ENCODE measurements at places on chromosomes 1 and 21. TPM values are rescaled to one million over a fixed set of nuclear protein-coding genes. Genes with fewer than 3 reads are reported as not detected.

MEGF6 gene
- total RNA-seq = 5.9 TPM

TAF13 gene
- 55.4 TPM for total RNA-seq

CFHR5 gene
- total RNA-seq = not detected

NGF gene
- total RNA-seq = 6.2 TPM

GIPC2 gene
- total RNA-seq = 3.7 TPM

MYBPH gene
- total RNA-seq = not detected

MEX3A gene
- 0.45 TPM for total RNA-seq

PALMD gene
- 103 TPM for total RNA-seq

CFHR2 gene
- not detected for total RNA-seq

BEND5 gene
- total RNA-seq = 3.0 TPM

OR2T33 gene
- total RNA-seq = not detected

UBASH3A gene
- not detected for total RNA-seq

OR2M3 gene
- not detected for total RNA-seq

CFAP57 gene
- not detected for total RNA-seq
